ENCODE measurements at places on chromosomes 1 and 21.

- DNase-seq, result no peak
These were observed 29.5 kb downstream of the PIK3R3 start for GRCh38 chr1:46102769-46103476.

DNA sequence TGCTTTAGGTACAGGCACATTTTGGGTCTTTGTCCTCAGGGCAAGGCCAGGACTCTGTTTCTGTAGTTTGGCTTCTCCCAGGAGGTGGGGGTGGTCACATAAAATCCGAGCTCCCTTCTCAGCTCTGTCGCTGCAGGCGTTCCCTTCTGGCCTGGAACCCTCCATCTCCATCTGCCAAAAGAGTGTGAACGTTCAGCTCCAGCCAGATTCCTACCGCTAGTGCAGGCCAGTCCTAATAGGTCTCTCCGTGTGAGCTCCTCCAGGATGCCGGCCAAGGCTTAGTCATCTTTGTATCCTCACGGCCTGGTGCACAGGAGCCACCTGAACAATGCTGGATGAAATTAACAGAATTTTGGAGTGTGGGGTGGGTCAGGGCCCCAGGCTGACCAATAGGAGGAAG is 19.9 kb upstream of the KCNA10 start:
- no peak for DNase-seq

DNA sequence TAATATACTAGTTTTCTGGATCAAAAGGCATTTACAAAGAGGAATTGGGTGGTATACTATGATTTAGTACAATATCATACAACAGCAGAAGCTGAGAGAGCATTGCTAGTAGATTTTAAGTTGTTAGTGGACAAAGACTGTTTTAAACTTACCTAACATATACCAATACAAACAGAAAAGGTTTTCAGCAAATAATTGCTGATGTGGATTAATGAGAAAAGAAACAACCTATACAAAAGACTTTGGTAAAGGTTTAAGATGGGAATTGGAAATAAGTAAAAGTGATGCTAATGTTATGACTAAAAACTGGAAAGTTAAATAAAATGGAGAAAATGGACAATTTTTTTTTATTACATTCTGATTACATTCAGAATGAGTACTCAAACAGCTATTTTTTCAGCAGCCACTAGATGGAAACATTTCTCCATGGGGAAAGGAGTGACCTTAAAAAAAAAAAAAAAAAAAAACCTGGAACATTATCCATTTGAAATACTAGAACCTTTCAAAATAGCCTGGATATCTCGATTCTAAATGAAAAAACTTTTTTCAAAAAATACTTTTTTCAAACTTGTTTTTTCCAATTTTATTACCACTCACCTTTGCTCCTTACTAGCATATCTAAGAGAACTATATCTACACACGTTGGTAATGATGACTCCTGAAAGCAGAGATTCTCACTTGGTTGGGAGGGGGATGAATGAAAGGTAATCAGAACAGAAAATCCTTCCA is 55.4 kb downstream of the EPRS1 start:
- no peak for DNase-seq

GRCh38 chr1:21175670-21176581 is 771 bp downstream of the EIF4G3 start:
- peak; percentile 36 for DNase-seq

DNA sequence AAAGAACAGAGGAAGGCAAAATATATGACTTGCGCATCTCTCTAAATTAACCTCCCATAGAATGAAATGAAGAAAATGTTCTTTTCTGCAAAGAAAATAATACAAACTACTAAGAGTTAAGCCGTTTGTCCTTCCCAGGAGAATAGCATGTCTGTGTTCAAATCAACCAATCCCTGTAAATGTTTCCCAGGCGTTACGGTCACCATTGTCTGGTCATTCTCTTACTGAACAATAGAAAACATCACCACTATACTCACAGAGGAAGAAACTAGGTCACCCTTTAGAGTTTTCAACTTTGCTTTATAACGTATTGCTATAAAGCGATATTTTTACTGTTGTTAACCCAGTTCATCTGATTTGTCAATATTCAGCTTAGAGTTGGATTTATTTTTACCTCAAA is 34.1 kb downstream of the COL11A1 start:
- DNase-seq, result no peak

- no peak for DNase-seq
These were observed 170.7 kb downstream of the IER5 start for GRCh38 chr1:181259026-181259745.

GRCh38 chr21:33036430-33037162 is 10.9 kb downstream of the OLIG2 start:
- DNase-seq, result no peak

- DNase-seq, result no peak
These were observed 150.8 kb downstream of the CDC42BPA start for GRCh38 chr1:227167276-227168101.

DNA sequence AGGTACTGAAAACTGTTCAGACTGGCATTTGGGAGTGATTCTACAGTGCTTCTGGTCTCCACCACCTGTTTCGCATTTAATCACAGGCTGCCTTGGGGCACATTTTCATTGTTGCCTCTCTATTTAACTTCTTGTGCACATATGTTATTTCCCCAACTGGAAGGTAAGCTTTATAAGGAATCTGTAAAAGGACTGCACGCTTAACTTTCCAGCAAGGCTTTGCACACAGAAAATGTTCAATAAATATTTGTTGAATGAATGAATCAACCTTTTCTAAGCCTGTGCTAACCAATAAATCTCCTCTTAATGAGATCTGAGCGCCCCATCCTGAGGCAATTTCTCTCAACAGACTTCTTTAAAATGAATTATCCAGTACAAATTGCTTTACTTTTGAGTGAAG is 84.3 kb upstream of the ARHGAP29 start:
- DNase-seq, result no peak

DNA sequence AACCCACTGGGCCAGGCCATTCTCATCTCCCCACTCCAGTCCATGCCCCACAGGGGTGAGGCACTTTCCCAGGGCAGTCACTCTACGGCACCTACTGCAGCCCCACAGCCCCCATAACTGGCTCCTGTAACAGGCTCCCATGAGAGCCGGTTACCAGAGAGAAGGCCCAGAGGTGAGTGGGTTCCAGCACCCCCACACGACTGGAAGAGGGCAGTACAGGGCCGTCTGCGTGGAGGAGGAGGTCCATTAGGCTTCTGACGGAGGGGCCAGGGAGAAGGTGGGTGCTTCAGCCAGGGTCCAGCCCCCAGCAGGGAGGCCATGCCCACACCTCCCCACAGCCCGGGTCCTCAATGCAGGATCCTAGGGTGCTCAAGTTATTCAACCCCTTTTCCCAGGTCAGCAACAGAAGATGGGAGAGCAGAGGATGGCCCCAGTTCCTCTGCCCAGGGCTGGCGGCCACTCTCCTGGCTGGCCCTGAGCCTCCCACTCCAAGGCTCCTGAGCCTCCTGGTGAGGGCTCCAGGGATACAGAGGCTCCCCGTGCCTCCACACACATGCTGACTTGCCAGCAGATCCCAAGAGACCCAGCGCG is 1.6 kb downstream of the ACAP3 start:
- no peak for DNase-seq

DNA sequence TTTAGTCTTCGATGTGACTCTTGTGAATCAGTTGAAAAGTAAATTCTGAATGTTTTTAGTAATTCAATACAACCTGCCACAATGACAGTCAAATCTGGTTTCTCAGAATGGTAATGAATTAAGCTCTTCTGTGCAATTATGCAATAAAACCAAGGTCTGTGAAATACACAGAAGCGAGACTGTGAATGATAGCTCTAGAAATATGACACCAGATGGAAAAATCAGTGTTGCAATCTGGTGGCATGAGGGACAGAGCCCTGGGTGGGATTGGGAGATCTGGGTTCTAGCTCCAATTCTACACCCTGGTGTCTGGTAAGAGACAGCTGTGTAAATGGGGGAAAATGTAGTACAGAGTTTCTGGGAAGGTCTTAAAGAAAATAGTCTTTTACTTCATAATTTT is 586.4 kb upstream of the ZRANB2 start:
- DNase-seq, result no peak
